K562 (cell line): ENCODE measurements at places on chromosomes 7 and 10. TPM values are rescaled to one million over a fixed set of nuclear protein-coding genes. Genes with fewer than 3 reads are reported as not detected.

DNA sequence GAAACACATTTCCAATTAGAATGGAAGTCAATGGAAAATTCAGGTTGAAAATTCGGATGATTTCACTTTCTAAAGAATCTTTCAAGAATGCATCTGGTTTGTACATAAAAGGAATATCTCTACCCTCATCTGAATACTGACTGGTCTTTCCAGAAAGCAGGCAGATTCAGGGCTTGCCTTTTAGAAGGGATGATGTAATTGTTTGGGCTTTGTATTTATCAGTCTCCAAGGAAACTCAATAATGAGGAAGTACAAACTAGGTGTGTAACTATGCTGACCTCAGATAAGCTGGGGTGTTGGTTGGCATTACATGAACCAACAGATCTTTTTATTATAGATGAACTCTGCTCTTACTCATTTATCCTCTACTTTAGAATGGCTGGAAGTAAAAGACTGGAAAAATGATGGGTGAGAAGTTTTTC lies 24.1 kb downstream of the PDLIM1 start:
- peak overlapping the region; percentile 64 for H3K27ac ChIP-seq
- H3K27me3 ChIP-seq, result no peaks in the 10 kb centered on the region
- H3K4me1 ChIP-seq, result no peaks in the 10 kb centered on the region; the same call in 1 of the 2 replicates
- peak; percentile 65 for DNase-seq

DNA sequence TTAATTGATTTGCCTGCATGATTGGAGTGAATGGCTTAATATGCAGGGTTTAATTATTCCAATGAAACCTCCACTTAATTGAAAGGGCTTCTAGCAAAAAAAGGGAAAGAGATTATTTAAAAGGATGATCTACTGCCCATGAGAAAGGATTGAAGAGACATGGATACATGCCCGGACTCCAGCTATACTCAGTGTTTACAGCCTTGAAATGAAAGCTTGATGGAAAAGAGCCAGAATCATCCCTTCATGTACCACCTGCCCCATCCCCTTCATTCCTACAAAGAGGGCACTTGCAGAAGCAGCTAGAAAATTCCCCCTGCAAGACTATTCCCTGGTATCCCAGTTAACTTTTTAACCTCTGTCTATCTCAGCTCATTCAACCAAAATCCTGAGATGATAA lies 78.4 kb downstream of the CARD11 start:
- no peak overlapping the region for H3K4me3 ChIP-seq
- H3K36me3 ChIP-seq, result no peaks in the 10 kb centered on the region
- H3K4me1 ChIP-seq, result peaks cover under 1% of the 10 kb centered on the region; the same call in 1 of the 2 replicates
- H3K27ac ChIP-seq, result no peak overlapping the region
- DNase-seq, result no peak

DNA sequence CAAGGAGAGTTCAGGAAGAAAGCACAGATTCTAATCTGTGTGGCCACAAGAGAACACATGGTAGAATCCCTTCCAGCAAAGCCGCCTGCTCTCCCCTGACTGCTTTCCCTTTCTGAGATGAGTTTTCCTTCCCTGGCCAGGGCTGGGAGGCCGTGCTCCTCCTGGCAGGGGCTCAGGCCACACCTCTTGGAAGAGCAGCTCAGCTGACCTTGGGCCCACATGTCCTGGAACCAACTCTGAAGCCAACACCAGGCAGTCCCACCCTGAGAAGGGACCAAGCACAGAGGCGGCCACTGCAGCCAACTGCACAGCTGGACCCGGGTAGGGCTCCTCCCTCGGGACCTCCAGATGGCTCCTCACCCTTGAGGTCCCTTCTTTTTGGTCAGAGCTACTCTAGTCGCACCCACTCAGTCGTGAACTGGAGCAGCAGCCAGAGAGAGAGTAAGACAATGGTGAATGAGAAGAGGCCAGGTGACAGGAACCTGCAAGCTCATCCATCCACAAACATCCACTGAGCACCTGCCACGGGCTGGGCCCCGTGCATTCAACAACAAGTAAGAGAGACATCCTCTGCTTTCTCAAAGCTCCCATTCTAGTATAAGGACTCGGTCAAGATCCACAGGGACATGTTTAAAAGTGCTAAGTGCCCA lies 40.3 kb downstream of the FAM53B start:
- peaks cover 18% of the 10 kb centered on the region for H3K4me1 ChIP-seq
- H3K36me3 ChIP-seq, result peaks cover 63% of the 10 kb centered on the region; the same call in 2 of the 3 replicates
- no peaks in the 10 kb centered on the region for H3K27me3 ChIP-seq
- DNase-seq, result no peak
- no peak overlapping the region for H3K4me3 ChIP-seq

DNA sequence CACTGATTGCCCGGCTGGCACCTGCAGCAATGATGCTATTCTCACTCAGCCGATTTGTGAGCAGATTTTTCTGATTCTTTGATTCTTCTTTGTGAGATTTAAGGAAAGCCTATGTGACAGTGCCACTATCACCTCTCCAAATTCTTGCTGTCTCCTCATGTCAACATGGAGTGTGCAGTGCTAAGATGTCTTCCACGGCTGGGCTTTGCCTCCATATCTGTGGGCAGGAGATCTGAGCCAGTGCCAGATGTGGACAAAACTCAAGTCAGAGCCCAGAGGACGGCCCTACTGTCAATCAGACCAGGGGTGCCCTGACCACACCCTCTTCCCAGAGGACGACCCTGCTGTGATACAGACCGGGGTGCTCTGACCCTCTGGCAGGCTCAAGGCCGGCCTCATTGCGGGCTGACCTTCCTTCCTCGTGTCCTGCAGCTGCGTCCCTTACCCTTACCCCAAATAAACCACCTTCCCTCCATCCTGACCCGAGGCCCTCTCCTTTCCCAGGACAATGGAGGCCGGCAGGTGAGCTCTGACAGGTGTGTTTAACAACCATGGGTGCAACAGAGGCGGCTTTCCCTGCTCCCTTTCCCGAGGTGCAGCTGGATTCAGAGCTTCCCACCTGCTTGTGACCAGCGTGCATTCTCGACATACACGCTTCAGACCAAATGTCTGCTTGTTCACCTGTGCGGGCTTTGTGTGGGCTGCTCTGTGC lies 221.4 kb downstream of the ADARB2 start:
- H3K4me1 ChIP-seq, result no peaks in the 10 kb centered on the region
- H3K27ac ChIP-seq, result no peak overlapping the region
- no peak overlapping the region for H3K4me3 ChIP-seq
- H3K27me3 ChIP-seq, result peaks cover 12% of the 10 kb centered on the region; the same call in 2 of the 3 replicates
- no peak for DNase-seq

GRCh38 chr7:123763191-123763661 lies 14.4 kb upstream of the WASL start:
- no peak overlapping the region for H3K4me3 ChIP-seq
- no peaks in the 10 kb centered on the region for H3K4me1 ChIP-seq
- no peaks in the 10 kb centered on the region for H3K27me3 ChIP-seq
- no peak for DNase-seq
- no peaks in the 10 kb centered on the region for H3K36me3 ChIP-seq
- no peak overlapping the region for H3K27ac ChIP-seq

DNA sequence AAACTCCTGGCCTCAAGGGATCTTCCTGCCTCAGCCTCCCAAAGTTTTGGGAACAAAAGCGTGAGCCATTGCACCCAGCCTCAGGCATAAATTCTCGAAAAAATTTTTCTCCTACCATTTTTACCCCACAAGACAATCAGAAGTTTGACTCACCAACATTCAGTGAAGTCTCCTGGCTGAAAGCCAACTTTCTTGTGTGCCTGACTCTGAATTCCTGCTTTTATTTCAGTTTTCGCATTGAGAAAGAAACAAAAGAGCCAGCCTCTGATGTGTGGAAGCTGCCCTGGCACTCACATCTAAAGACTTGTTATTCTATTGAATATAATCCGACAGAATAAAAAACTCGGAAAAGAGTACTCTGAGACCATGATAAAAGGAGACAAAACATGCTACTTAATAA lies 402.9 kb downstream of the MAGI2 start:
- no peak overlapping the region for H3K4me3 ChIP-seq
- H3K4me1 ChIP-seq, result no peaks in the 10 kb centered on the region
- no peaks in the 10 kb centered on the region for H3K36me3 ChIP-seq
- no peaks in the 10 kb centered on the region for H3K27me3 ChIP-seq
- H3K27ac ChIP-seq, result no peak overlapping the region

DNA sequence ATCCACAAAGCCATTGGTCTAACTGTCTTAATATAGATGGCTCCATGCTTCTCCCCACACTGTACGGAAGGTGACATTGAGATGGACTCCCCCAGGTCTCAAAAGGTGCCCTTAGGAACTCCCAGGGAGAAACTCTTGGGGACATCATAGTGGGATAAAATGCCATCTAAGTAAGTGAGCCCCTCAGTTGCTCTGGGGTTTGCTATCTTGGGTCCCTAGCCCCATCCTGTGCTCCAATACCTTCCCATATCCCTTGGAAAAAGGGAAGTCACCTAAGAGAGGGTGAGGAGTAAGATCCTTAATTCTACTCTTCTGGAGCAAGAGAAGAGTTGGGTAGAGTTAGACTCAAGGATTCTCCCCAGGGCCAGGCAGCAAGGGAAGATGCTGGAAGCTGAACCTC lies 7.9 kb downstream of the PRRT4 start:
- no peak overlapping the region for H3K27ac ChIP-seq
- peaks cover 34% of the 10 kb centered on the region for H3K27me3 ChIP-seq
- DNase-seq, result no peak
- H3K36me3 ChIP-seq, result no peaks in the 10 kb centered on the region
- no peak overlapping the region for H3K4me3 ChIP-seq

DNA sequence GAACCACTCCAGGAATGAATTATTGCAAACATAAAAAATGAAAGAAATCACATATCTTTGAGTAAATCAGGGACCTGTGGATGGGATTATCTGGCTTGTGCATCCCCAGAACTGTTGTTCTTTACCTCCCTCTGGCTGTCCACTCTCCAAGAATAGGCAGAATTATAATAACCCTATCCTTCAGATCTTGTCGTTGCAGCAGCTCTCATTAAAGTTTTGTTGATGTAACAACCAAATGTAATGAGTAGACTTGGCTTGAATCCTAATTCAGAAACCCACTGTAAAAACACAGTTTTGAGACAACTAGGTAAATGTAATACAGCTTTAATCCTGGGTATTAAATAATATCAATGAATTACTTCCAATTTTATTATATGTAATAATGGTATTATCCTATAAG lies 16.2 kb downstream of the LSM5 start:
- DNase-seq, result no peak
- H3K4me3 ChIP-seq, result no peak overlapping the region
- no peaks in the 10 kb centered on the region for H3K36me3 ChIP-seq
- H3K4me1 ChIP-seq, result no peaks in the 10 kb centered on the region

- no peak overlapping the region for H3K27ac ChIP-seq
- no peaks in the 10 kb centered on the region for H3K27me3 ChIP-seq
- H3K4me1 ChIP-seq, result no peaks in the 10 kb centered on the region
- no peaks in the 10 kb centered on the region for H3K36me3 ChIP-seq
- no peak for DNase-seq
These were observed 232.9 kb upstream of the PTN start for GRCh38 chr7:137576481-137576880.

DNA sequence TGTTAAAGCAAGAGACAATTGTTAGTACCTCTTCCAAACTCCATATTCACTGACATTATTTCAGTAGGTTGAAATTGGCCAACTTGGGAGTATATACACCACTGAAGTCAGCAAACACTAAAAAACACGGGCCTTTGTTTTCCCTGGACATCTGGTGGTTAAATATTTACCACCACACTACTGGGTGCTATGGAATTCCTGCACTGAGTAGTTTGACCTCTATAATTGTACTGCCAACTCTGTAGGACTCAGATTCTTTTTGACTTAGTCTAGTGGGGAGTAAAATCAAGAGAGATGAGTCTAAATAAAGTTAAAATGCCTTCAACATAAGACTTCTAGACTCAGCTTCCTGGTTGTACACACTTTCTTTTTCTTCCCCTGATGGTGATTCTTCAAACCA lies 41.3 kb upstream of the TES start:
- DNase-seq, result no peak
- no peaks in the 10 kb centered on the region for H3K4me1 ChIP-seq
- H3K27me3 ChIP-seq, result no peaks in the 10 kb centered on the region
- H3K36me3 ChIP-seq, result no peaks in the 10 kb centered on the region
- H3K4me3 ChIP-seq, result no peak overlapping the region

- H3K27ac ChIP-seq, result no peak overlapping the region
- H3K27me3 ChIP-seq, result peaks cover 84% of the 10 kb centered on the region
- H3K36me3 ChIP-seq, result no peaks in the 10 kb centered on the region
- DNase-seq, result no peak
- no peak overlapping the region for H3K4me3 ChIP-seq
These were observed 123.3 kb downstream of the PAXIP1 start for GRCh38 chr7:154879629-154880028.

DNA sequence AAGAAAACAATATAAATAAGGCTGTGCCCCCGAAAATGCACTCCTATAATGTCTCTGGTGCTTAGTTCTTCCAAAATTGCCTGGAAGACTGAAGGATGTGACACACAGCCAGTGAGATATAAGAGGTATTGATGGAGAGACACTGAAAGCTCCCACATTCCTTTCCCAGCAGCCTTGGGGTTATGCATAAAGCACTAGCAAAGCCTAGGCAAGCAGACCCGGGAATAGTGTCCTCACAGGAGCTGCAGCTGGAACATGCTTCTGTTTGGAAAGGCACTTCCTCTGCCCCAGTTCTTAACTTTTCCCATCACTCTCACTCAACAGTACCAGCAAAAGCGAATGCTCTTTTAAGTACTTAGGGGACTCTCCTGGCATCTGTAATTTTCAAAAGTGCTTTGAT lies 178.0 kb downstream of the AMPH start:
- H3K36me3 ChIP-seq, result no peaks in the 10 kb centered on the region
- H3K4me3 ChIP-seq, result no peak overlapping the region
- H3K27ac ChIP-seq, result no peak overlapping the region
- DNase-seq, result no peak
- peaks cover 7% of the 10 kb centered on the region; the same call in 1 of the 2 replicates for H3K27me3 ChIP-seq

- H3K27ac ChIP-seq, result no peak overlapping the region
- peaks cover 79% of the 10 kb centered on the region for H3K27me3 ChIP-seq
- no peak overlapping the region for H3K4me3 ChIP-seq
- H3K36me3 ChIP-seq, result no peaks in the 10 kb centered on the region
- DNase-seq, result no peak
These were observed 155.4 kb downstream of the DIP2C start for GRCh38 chr10:534047-534566.

DNA sequence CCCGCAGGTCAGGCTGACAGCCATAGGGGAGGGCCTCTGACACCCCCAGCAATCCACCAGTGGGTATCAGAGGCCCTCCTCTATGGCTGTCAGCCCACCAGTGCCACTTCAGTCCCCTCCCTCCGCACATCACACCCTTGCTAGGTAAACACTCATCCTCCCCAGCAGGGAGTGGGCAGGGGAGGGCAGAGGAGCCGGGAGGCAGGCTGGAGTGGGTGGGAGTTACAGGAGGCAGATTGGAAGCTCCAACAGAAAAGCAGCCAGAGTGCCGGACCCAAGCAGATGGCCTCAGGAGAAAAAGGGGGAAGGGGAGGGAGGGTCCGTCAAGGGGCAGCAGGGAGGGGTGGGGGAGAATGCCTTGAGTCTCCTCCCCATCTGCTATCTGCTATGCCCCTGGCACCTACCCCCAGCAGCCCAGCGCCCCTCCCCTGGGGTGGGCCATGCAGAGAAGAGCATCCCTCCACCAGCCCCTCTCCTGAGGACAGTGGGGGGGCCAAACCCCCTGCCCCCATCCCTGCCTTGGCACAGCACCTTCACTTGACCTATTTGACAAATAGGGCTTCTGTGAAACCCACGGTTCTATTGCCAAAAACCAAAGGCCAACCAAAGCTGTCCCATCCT lies 2.4 kb downstream of the RASGEF1A start:
- no peaks in the 10 kb centered on the region for H3K36me3 ChIP-seq
- no peaks in the 10 kb centered on the region for H3K4me1 ChIP-seq
- no peak for DNase-seq
- no peak overlapping the region for H3K27ac ChIP-seq

CDC14C gene
- total RNA-seq, result not detected in 2 replicates

NPC1L1 gene
- 0.02 and 0.07 TPM in 2 replicates for total RNA-seq

UPK3BL2 gene
- total RNA-seq, result 17.0 and 17.6 TPM in 2 replicates

LEP gene
- not detected in 2 replicates for total RNA-seq

IGFBP1 gene
- 0.13 TPM in 1 of 2 replicates, not detected in the other for total RNA-seq
